DMS153 (cell line): ENCODE measurements at places on chromosomes 5 and 9.

DNA sequence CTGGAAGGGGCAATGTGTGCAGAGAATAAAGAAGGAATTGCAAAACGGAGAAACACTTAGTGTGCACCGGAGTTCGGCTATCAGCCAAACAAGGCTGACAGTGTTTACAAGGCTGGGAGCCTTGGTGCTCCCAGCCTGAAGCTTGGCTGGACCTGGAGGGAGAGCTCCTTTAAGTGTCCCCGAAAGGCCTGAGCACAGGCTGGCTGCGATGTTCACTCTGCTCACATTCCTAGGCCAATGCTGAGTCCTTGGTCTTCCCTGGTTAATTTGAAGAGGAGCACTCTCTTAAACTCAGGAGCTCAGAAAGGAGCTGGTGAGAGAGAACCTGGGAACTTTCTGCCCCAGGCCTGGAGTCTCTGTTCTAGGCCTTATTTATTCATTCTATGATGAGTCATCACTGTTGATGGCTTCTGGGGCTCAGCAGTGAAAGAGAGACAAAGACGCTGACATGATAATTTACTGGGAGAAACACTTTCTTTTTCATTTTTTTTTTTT is 88.6 kb upstream of the MYO10 start:
- no peak for DNase-seq

DNA sequence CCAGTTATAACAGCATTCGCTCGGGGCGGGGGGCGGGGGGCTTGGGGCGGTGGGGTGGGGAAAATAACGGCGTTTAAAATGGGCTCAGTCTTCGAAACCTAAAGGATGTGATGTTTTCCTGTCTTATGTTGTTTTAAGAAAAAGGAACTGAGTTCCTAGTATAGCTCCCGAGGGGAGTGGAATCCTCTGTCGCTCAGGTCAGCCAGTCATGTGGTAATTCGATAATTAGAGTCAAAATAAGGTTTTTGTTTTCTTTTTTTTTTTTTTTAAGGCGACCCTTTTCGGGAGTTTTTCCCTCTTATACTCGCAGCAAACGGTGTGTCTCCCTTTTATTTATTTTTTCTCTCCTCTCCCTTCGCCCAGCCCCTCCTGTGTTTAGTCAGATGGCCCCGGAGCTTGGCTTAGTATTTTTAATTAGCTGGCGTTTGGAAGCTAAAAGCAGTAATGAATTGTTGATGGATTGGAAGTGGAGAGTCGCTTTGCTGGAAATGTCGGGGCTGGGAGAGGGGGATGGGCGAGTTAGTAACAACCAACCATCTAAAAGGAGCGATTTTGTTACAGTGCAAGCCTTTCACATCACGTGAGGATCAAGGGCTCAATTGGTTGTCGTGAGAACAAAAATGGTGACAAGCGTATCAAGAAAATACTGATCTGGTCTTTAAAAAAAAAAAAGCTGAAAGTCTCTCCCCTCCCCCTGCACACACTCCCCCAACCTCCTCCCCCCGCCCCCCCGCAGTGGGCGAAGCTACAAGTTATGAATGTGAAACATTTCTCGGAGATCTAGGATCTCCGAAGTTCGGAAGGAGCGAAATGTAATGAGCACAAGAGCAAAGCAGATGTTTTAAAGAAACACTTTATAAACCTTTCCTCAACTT is 714 bp upstream of the ZNF608 start:
- peak; percentile 83 for DNase-seq

- DNase-seq, result no peak
Observed at GRCh38 chr9:133124123-133124906, 3.3 kb upstream of the RALGDS start.

GRCh38 chr5:68739752-68740151 is 354.1 kb upstream of the SLC30A5 start:
- no peak for DNase-seq

GRCh38 chr5:88860501-88860900 is 22.5 kb downstream of the MEF2C start:
- no peak for DNase-seq

DNA sequence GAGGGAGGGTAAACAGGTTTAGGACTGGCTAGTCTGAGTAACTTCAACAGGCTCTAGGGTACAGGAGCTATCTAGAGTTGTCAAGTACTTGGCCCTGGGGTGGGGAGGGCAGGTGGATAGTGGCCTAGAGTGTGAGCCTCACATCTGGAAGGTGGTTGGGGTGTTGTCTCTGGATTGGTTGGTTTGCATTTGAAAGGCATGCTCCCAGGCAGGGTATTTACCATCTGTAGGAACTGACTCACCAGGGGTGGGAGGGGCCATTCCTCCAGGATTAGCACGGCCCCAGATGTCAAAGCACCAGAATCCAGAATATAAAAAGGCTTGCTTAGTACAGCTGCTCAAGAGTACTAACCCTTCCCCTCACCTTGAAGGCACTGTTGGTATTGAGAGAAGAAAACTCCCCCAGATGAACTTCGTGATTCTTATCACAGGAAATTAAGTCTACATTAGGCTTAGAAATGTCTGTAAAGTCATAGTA is 193.3 kb downstream of the NTRK2 start:
- DNase-seq, result no peak

GRCh38 chr5:107235167-107235566 is 435.6 kb downstream of the EFNA5 start:
- DNase-seq, result no peak

DNA sequence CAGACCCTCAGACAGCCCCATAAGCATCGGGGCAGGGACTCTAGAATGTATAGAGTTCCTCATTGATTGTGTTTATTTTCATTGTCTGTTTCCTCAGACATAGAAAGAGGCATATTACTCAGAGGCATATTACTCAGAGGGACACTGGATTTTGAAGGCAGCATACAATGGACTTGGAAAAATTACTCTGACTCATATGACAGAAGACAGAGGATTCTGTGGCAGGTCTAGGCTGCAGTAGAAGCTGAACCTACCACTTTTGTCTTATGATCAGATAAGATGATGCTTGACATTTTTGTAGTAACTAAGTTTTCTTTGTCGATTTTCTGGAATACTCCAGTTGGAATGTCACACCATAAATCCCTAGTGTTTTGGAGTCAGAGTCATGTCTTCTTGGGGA is 105.2 kb downstream of the ST8SIA4 start:
- DNase-seq, result no peak

- DNase-seq, result no peak
Observed at GRCh38 chr5:118126159-118126558, 862.2 kb downstream of the DTWD2 start.
